ENCODE measurements at places on chromosomes 6 and 20.

DNA sequence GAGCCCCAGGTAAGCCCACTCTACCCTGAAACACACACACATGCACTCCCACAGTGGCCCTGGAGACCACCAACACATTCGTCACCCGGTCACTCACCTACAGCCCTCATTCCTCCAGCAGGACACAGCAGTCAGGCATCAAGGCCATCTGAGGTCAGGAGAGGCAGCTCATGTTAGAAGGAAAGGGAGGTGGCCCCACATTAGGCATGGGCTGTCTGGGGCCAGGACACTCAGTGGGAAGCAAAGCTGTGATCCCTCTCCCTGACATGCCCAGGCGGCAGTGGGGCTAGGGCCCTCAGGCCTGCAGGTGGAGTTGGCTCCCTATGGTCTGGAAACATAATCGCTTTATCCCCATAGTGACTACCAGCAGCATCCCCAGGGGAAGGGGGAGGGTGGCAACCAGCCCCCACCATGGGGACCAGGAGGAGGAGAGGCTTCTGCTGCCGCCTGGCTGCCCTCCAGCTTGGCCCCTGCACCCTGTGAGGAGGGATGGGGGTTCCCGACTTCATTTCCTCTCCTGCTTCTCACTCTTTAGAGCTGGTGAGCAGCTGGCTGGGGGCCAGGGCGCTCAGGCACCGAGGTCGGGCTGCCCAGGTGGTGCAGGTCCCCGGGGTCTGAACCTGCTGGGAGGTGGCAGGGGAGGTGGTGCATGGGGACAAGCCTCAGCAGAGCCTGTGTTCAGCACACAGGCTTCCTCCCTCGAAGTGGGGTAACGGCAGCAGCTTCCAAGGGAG is 76.6 kb upstream of the CST7 start:
- no peak for DNase-seq

DNA sequence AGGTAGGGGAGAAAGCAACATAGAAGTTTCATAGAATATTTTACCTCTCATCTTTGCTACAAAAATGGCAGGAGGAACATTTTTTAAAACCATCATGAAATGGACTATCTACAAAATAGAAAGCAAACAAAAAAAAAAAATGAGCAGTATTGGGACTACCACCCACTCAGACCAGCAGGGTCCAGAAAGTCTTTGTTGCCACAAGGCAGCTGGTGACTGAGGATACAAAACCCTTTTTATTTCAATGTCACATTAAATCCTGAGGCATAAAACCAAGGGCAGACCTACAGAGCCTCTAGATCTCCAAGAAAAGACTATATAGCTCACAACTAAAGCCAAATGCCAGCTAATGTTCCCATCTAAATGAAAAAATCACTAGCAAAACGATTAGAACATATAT is 282.2 kb downstream of the PTPRK start:
- DNase-seq, result no peak

DNA sequence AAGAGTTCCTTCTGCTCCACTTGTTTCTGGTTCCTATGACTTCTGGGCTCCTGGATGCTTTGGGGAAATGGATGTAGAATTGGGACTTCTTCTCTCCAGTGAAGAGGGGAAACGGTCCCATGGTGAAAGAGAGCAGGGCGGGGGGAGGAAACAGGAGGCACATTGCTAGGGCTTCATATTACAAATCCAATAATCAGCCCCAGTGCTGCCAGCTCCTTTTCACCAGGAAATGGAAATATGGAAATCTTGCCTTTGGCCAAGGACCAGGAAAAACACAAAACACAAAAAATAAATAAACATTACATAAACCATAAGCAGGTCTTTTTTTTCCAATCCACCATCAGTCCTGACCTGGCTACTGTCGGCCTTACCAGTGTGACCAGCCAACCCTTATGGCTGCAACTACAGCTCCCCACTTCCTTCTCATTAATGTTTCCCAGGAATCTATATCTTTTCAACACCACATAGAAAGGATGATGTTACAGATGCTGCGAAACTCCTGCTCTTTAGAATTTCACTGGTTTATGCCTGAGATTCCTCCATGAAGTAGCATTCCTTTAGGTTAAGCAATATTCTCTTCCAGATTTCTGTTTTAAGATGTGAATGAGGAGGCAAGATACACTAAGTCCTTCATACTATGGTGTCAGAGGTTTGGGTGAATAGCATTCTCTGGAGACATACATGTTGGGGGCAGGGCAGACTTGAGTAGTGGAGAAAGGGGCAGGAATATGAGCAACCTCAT is 2.0 kb downstream of the PI3 start:
- DNase-seq, result no peak

DNA sequence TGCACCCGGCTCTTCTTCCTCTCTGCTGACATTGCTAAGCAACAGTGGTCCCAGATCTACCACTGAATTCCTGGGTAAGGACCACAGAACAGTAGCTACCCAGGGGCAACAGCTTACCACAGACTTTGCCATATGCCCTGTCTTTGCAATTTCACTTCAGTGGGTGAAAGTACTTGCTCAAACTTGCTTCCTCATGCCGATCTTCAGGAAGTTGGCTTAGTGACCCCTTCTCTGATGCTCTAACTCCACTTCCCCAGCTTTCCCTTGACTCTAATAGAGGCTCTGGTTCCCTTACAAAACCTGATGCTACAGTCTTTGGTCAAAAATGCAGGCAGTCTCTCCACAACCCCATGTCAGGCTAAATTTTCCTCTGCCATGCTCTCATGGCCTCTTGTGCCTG is 3.3 kb upstream of the TAAR5 start:
- no peak for DNase-seq

DNA sequence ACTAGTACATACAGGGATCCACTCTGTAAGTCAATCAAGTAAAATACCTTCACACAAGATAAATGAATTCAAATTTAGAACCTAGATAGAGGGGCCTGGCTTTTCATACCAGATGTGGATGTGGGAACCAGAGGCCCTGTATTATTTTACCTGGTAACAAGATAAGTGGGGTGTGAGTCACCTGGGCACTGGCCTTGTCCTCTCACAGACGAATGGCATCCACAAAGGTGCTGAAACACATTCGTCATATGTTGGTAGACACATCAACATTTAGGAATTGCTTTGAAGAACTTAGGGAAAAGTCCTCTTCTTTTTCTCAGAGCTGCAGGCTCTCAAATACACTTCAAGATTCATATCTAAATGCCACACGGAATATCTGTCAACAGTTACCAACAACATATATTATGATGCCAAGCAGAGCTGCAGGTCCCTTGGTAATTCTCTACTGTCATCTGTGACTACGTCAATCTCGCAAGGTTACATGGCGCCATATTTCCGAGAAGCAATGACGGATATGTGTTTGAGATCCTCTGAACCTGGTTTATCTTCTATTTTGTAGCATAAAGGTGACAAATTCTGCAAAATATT is 618.6 kb downstream of the EPM2A start:
- no peak for DNase-seq

Measured in amniotic stem cell (primary cell).